ENCODE measurements at places on chromosomes 13 and 19. TPM values are rescaled to one million over a fixed set of nuclear protein-coding genes. Genes with fewer than 3 reads are reported as not detected.

- H3K4me1 ChIP-seq: peaks cover 27% of the 10 kb centered on the region
- DNase-seq: no peak
- H3K4me3 ChIP-seq: peak overlapping the region; percentile 100
- no peaks in the 10 kb centered on the region for H3K27me3 ChIP-seq
- H3K27ac ChIP-seq: peak overlapping the region; percentile 95
Observed at GRCh38 chr19:48618278-48618915, 581 bp downstream of the RPL18 start.

GRCh38 chr19:49084206-49085019 is 838 bp upstream of the SNRNP70 start:
- H3K27me3 ChIP-seq: peaks cover 12% of the 10 kb centered on the region
- H3K4me3 ChIP-seq: peak overlapping the region; percentile 97
- DNase-seq: no peak
- H3K36me3 ChIP-seq: peaks cover 28% of the 10 kb centered on the region
- H3K4me1 ChIP-seq: no peaks in the 10 kb centered on the region

GRCh38 chr13:46317120-46317519 is 69.9 kb downstream of the RUBCNL start:
- no peaks in the 10 kb centered on the region for H3K36me3 ChIP-seq
- no peaks in the 10 kb centered on the region for H3K27me3 ChIP-seq
- DNase-seq: no peak
- H3K27ac ChIP-seq: no peak overlapping the region
- no peaks in the 10 kb centered on the region for H3K4me1 ChIP-seq

The KIR2DL1 gene
- total RNA-seq: not detected

The FGF21 gene
- not detected for total RNA-seq

The SOX1 gene
- not detected for total RNA-seq

DNA sequence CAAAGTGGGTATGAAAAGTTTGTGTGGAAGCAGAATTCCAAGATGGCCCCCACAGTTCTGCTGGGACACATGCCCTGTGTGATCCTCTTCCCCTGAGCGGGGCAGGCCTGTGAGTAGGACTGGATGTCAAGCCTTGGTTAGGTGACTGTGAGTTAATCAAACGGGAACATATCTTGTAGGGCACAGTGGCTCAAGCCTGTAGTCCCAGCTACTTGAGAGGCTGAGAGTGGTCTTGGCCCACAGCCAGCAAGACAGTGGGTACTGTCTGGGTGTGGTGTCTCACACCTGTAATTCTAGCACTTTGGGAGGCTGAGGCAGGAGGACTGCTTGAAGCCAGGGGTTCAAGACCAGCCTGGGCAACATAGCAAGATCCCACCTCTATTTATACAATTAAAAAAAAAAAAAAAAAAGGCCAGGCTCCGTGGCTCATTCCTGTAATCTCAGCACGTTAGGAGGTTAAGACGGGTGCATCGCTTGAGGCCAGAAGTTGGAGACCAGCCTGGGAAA is 6.4 kb downstream of the ZNF653 start:
- no peaks in the 10 kb centered on the region for H3K4me1 ChIP-seq
- no peak overlapping the region for H3K4me3 ChIP-seq
- H3K27ac ChIP-seq: no peak overlapping the region
- H3K27me3 ChIP-seq: no peaks in the 10 kb centered on the region
- no peak for DNase-seq
- H3K36me3 ChIP-seq: no peaks in the 10 kb centered on the region

GRCh38 chr13:87676254-87677042 is 5.3 kb downstream of the SLITRK5 start:
- peaks cover 69% of the 10 kb centered on the region for H3K27me3 ChIP-seq
- H3K4me3 ChIP-seq: no peak overlapping the region
- no peaks in the 10 kb centered on the region for H3K4me1 ChIP-seq
- no peak overlapping the region for H3K27ac ChIP-seq
- no peaks in the 10 kb centered on the region for H3K36me3 ChIP-seq
- peak; percentile 71 for DNase-seq

- no peaks in the 10 kb centered on the region for H3K4me1 ChIP-seq
- no peaks in the 10 kb centered on the region for H3K36me3 ChIP-seq
- H3K4me3 ChIP-seq: no peak overlapping the region
- H3K27me3 ChIP-seq: no peaks in the 10 kb centered on the region
- no peak overlapping the region for H3K27ac ChIP-seq
Observed at GRCh38 chr13:64506246-64506645, 2723.9 kb downstream of the PCDH9 start.

The ENOX1 gene
- total RNA-seq: 0.07 TPM

DNA sequence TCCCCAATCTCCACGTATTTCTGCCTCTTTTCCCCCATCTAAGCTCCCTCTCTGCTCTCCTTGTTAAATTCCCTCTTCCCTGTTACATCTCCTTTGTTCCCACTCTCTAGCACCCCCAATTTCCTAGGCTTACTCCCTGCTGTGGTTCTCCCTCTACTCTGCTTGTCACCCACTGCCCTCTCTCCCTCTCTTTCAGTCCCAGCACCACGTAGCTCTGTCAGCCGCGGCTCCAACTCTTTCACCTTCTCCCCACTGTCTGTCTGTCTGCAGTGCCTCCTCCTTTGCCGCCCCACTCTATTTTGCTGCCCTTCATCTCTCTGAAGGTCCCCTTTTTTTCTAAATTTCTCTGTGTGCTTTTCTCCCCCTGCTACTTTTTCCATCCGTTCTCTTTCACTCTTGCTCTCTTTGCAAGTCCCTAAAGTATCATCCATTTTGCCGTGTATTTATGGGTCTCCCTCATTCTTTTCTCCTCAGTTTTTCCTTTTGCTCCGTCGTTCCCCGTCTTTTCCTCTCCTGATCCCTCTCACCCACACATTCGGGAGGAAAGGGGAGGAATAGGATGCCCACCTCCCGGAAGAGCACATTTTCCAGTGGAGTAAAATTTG is 937 bp downstream of the ZNF841 start:
- peak; percentile 50 for DNase-seq
- no peak overlapping the region for H3K27ac ChIP-seq
- peak overlapping the region; percentile 98 for H3K4me3 ChIP-seq
- no peaks in the 10 kb centered on the region for H3K4me1 ChIP-seq
- no peaks in the 10 kb centered on the region for H3K27me3 ChIP-seq

DNA sequence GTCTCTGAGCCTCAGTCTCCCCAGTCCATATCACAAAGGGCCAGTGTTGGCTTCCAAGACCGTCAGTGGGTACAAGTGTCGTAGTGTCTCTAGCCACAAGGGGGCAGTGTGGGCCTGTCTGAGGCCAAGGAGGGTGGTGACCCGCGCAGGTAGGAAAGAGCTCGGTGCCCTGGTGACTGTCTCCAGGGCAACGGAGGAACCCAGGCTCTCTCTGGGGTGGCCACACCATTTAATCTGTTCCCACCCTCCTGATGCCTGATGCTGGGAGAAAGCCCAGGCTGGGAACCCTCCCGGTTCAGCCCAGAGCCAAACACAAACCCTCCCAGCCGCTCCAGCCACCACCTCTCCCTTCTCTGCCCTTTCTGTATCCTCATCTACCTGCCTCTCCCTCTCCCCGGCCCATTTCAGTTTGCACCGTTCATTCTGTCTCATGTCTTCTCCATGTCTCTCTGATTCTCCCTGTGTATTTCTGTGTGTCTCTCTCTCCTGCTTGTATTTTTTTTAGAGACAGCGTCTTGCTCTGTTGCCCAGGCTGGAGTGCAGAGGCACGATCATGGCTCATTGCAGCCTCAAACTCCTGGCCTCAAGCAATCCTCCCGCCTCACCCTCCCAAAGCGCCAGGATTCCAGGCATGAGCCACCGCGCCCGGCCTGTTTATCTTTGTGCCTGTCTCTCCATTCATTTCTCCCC is 17.5 kb upstream of the MEIS3 start:
- H3K4me3 ChIP-seq: no peak overlapping the region
- no peaks in the 10 kb centered on the region for H3K36me3 ChIP-seq
- DNase-seq: peak; percentile 95
- H3K27ac ChIP-seq: no peak overlapping the region

GRCh38 chr13:44974056-44974793 is 15.0 kb downstream of the NUFIP1 start:
- H3K27me3 ChIP-seq: no peaks in the 10 kb centered on the region
- no peaks in the 10 kb centered on the region for H3K4me1 ChIP-seq
- H3K27ac ChIP-seq: no peak overlapping the region
- H3K4me3 ChIP-seq: no peak overlapping the region
- DNase-seq: no peak
- H3K36me3 ChIP-seq: peaks cover 56% of the 10 kb centered on the region

The DKKL1 gene
- total RNA-seq: 1.8 TPM

DNA sequence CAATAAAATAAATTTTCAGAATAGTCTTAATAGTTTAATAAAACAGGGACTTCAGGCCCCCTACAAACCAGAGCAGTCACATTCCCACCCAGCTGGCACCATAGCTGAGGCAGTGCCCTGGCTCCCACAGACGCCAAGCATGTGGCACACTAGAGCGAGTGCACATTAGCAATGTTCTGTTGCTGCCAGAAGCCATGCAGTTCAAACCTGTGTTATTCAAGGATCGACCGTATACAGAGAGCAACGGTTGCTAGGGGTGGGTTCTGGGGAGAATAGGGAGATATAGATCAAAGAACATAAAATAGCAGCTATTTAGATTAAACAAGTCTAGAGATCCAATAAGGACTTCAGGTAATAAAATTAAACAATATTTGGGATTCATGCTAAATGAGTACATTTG is 419.3 kb upstream of the KLHL1 start:
- no peaks in the 10 kb centered on the region for H3K36me3 ChIP-seq
- no peak overlapping the region for H3K4me3 ChIP-seq
- H3K4me1 ChIP-seq: no peaks in the 10 kb centered on the region
- no peak overlapping the region for H3K27ac ChIP-seq

The TLE6 gene
- 12.8 TPM for total RNA-seq

- no peaks in the 10 kb centered on the region for H3K36me3 ChIP-seq
- H3K4me3 ChIP-seq: no peak overlapping the region
- DNase-seq: no peak
- no peaks in the 10 kb centered on the region for H3K4me1 ChIP-seq
- H3K27ac ChIP-seq: no peak overlapping the region
- no peaks in the 10 kb centered on the region for H3K27me3 ChIP-seq
Observed at GRCh38 chr13:101627556-101627943, 175.1 kb downstream of the ITGBL1 start.

The TTYH1 gene
- total RNA-seq: not detected

DNA sequence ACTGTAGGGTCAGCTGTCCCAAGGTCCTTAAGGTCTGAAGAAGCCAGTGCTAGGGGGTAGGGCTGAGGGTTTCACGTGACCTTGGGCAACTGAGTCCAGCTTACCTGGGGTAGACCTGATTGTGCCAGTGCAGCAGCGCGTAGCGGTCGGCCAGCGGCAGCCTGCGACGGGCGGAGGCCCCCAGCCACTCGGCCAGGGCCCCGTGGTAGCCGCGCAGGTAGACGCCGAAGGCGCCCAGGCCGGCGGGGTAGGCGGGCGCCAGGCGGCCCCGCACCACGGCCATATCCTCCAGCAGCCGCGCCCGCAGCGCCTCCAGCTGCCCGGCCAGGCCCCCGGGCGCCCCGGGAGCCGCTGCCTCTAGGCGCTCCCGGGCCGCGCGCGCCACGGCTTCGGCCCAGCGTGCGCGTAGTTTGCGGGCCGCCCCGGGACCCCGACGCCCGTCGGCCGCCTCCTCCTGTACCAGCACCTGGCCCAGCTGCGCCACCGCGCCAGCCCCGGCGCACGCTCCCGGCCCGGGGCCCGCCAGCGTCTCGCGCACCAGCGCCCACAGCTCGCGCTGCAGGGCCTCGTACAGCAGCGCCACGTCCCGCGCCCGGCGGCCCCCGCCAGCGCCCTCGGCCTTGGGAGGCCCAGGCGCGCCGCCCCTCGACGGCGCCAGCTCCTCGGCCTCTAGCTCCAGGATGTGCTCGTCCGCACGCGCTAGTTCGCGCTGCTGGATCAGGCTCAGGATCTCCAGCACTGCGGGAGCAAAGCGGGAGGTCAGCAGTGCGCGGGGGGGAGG is 10.9 kb downstream of the EXOC3L2 start:
- no peaks in the 10 kb centered on the region for H3K36me3 ChIP-seq
- H3K27me3 ChIP-seq: no peaks in the 10 kb centered on the region
- H3K27ac ChIP-seq: no peak overlapping the region
- peak; percentile 76 for DNase-seq
- no peaks in the 10 kb centered on the region for H3K4me1 ChIP-seq
- H3K4me3 ChIP-seq: no peak overlapping the region

DNA sequence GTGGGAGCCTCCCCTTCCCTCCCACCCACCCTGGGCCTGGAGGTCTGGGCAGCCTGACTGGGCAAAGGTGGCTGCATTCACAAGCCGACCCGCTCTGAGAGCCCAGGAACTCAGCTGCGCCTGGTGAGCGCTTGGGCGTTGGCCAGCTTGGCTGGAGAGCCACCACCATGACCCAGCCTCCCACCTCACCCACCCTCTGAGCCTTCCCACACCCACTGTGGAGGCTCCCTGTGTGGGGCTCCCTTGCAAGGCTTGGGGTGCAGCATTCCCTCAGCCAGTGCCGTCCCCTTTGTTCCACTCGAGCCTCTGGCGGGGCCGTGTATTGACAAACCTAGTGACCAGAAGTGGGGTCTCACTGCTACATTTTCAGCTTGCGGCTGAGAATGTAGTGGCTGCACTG is 15.0 kb upstream of the QTRT1 start:
- H3K36me3 ChIP-seq: peaks cover 96% of the 10 kb centered on the region
- H3K27me3 ChIP-seq: no peaks in the 10 kb centered on the region
- H3K4me3 ChIP-seq: no peak overlapping the region

DNA sequence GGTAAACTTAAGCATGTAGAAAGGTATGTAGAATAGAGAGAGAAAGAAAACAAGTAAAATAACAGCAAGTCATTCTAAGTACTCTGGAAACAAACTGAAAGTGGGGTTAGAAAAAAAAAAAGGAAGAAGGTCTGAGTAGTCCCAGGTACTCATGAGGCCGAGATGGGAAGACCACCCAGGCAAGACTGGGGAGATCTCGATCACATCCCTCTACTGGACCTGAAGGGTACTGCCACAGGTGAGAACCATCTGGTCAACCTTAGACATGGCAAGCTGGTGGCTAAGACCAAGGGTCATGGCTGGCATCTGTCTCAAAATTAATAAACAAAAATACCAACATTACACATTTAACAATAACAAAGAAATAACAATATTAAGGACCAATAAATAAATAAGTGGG is 36.3 kb upstream of the ZNF724 start:
- H3K4me1 ChIP-seq: no peaks in the 10 kb centered on the region
- no peaks in the 10 kb centered on the region for H3K27me3 ChIP-seq
- peak; percentile 74 for DNase-seq
- H3K27ac ChIP-seq: no peak overlapping the region

The ATG4D gene
- 44.8 TPM for total RNA-seq

DNA sequence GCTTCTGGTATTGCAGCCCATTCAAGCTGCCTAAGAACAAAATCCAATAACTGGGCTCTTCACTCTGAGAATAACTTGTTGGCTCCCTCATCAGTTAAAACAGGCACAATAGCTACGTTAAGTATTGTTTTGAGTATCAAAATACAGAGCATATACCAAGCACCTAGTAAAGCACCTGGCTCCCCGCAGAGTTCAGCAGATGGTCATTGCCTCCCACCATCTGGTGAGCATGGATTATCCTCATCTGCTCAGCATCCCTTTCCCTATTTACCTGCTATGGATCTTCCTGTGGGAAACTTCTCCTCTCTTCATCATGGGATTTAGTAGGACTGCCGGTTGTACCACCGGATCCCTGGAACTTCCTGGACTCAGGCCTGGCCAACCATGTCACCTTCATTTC is 199.2 kb upstream of the MAB21L1 start:
- no peak for DNase-seq
- H3K27me3 ChIP-seq: no peaks in the 10 kb centered on the region
- H3K4me3 ChIP-seq: no peak overlapping the region
- no peak overlapping the region for H3K27ac ChIP-seq
- no peaks in the 10 kb centered on the region for H3K4me1 ChIP-seq
